Articular chondrocyte of knee joint (primary cell): ENCODE measurements at places on chromosomes 2 and 18. TPM values are rescaled to one million over a fixed set of nuclear protein-coding genes. Genes with fewer than 3 reads are reported as not detected.

Gene LRRC30
- total RNA-seq: not detected in 2 replicates

Gene CTNNA2
- total RNA-seq: not detected in 2 replicates

Gene RSAD2
- 1.0 and 2.8 TPM in 2 replicates for total RNA-seq

Gene IHH
- total RNA-seq: not detected in 2 replicates

Gene PCARE
- not detected in 2 replicates for total RNA-seq

Gene HPCAL1
- total RNA-seq: 20.6 and 24.1 TPM in 2 replicates

Gene MAP3K19
- not detected in 2 replicates for total RNA-seq

Gene CTDSP1
- total RNA-seq: 59.2 and 69.6 TPM in 2 replicates

Gene DLX1
- not detected in 2 replicates for total RNA-seq

Gene FOXI3
- not detected in 2 replicates for total RNA-seq

Gene FAM237A
- not detected in 2 replicates for total RNA-seq

Gene GPR45
- total RNA-seq: not detected in 2 replicates

Gene SCYGR4
- 0.11 TPM in 1 of 2 replicates, not detected in the other for total RNA-seq

Gene SNRNP27
- total RNA-seq: 47.7 and 55.1 TPM in 2 replicates
